ENCODE measurements at places on chromosomes 3 and 15.

GRCh38 chr3:117628823-117629291 lies 919.3 kb downstream of the TUSC7 start:
- DNase-seq: no peak

DNA sequence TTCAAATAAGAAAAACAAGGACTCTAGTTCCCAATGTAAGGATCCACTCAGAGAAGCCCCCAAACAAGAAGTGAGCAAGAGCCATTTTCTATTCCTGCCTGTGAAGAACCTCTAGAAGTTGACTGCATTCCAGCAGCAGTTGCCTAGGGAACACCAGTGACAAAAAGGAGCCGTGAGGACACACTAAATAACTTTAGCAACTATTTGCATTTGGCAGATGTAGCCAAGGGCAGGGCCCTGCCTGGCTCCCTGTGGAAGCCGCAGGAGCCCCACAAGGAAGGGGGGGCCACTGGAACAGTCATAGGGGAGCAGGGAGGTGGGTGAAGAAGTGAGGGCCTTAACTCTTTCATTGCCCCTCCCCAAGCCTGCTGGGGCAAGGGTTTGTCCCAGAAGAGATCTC lies 470.2 kb upstream of the PROK2 start:
- no peak for DNase-seq

DNA sequence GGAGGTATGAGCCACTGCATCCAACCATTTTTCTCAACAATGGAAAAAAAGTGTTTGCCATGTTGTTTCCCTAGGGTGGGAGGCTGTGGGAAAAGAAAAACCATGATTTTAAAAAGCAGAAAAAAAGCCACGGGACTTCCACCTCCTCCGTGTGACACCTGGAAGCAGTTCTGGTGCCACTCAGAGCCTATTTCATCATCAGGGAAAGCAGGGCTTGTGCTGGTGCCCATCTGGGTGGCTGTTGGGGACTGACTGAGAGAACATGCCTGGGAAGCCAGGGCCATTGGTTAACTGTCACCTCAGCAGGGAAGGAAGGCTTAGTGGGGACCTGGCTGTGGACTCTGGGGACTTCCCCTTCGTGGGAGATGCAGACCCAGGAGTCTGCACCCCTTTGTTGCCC lies 7.3 kb downstream of the RNU5B-1 start:
- no peak for DNase-seq

DNA sequence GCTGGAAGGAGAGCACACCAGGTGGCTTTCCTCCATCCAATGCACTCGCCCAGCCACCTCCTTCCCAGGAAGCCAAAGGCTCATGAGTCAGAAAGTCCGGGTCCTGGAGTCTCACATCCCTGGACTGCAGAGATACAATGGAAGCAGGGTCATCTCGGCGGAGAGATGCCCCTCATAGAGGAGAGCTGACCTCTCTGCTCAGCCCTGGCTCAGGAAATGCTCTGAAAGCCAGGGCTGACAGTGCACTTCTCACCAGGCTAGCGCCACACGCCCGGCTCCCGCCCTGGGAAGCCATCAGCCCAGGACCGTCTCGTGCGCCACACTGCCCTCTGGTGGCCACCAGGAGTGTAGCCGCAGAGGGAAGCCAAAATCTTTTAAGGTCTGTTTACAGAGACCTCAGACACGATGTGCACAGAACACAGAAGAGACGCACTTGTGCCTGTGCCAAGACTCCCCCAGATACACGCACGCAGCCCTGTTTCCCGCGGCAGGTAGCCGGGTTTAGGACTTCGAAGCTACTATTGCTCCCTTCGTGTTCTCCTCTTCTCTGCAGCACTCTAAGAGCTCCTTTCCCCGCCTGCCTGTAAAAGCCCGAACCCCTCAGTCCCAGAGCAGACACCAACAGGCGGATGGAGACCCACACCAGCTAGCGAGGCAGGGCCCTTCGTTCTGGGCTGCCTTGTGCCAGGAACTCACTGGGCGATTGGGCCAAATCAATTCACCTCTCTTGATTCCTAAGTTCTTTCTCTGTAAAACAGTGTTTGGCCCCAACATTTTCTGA lies 9.7 kb downstream of the NTRK3 start:
- peak; percentile 75 for DNase-seq

DNA sequence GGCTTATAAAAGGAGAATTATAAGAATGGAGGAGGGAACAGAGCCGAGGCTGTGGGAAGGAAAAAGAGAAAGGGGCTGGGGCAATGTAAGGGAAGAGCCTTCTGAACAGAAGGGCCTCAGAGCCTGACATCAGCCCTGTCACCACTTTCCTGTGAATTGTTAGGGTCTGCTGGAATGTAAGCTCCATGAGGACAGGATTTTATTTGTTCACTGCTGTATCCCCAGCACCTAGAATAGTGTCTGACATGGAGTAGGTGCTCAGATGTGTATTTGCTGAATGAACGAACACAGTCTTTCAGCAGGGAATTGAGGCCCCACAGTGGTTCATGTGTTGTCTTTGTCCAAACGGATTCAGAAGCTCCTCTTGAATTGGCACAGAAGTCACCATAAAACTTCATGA lies 251.5 kb downstream of the OPA1 start:
- DNase-seq: no peak

GRCh38 chr3:170555329-170555728 lies 30.5 kb downstream of the SLC7A14 start:
- no peak for DNase-seq

Data from CD4-positive, alpha-beta T cell treated with Interleukin-6 for 4 hours (primary cell).